Stimulated activated CD8-positive, alpha-beta memory T cell treated with anti-CD3 and anti-CD28 coated beads, Interleukin-15, amount 100 ng/mL, for 48 hours (primary cell): ENCODE measurements at places on chromosomes 3 and 15.

GRCh38 chr15:30956216-30957124, 35.0 kb downstream of the MTMR10 start:
- no peak for DNase-seq

GRCh38 chr15:89309993-89310392, 24.6 kb downstream of the POLG start:
- DNase-seq: no peak

GRCh38 chr3:127461286-127461910, 129.1 kb downstream of the TPRA1 start:
- no peak for DNase-seq

DNA sequence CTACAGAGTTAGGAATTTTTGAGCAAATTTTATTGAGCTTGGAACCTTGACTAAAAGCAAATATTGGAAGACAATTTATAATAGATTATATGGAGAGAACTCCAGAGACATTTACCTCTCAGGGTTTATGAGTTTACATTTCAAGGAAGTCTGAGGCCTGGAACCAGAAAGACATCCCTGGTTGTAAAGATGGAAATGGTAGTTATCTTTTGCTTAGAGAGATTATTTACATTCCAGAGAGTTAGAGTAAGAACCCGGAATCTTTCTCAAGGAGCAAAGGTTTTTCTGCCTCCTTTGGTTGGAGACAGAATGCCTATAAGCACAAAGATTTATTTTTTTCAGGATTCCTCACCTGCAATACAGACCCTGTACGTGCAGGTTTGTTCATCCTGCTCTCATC, 458.1 kb downstream of the TBL1XR1 start:
- no peak for DNase-seq

GRCh38 chr3:32797776-32798175, 20.0 kb upstream of the TRIM71 start:
- no peak for DNase-seq

GRCh38 chr3:65581313-65581712, 457.4 kb downstream of the MAGI1 start:
- DNase-seq: no peak
